ENCODE measurements at places on chromosomes 2 and 18.

DNA sequence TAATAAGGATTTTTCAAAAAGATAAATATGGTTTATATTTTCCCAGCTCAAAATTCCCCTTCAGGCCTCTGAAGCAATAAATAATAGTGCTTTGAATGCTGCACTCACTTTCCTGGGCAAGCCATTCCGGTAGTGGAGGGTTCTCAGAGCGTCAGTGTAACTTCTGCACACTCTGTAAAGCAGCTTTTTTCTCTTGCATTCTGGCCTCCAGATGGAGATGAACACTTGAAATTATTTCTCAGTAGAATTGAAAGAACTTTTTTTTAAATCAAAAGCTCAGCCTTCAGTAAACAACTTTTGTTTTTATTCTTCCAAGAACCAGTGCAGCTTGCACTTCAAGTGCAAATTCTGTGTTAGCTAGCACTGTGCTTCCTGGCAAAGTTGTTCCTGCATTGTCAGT is 281.1 kb upstream of the RAB12 start:
- DNase-seq, result no peak

DNA sequence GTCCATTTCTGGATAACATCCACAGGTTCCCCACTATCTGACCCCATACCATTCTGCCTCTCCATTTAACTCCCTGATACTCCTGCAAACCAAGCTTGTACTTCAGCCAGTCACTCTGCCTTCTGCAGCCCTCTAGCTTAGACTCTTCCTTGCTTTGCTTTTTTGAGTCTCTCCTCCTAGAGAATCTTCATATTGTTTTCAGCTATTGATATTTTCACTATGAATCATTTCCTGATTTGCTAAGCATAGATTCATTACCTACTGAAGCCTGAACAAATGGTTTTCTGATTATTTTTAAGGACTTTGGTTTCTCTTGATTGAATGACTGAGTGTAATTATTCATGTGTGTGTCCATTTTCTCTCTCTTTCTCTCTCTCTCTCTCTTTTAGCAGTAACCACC is 2102.3 kb upstream of the CELF4 start:
- DNase-seq, result no peak

DNA sequence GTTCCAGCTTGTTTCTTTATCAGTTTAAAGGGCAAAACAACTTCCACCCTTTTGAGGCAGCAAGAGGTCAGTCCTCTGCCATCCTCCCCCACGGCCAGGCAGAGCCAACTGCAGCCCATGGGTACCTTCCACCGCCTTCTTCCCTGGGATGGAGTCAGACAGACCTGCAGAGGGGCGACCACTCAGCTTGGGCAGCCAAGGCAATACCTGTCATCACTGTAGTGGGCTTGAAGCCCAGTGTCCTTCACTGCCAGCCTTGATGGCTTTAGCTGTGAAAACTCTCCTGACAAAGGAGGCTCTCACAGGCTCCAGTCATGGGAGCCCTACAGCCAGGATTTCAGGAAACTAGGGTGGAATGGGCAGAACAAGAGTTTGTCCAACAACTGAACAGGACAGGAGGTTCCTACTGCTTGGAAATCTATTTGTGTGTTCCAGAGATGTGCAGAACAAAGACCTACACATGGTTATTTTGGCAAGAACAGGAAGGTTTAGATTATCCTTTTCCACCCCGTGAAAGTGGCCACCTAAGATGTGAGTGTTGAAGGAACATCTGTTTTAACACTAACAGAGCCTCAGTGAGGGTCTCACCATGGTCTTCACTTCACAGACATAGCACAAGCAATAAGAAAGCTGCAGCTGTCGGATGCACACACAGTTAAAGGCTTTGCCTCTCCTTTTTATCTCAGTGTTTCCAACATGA is 93.9 kb upstream of the RMDN2 start:
- no peak for DNase-seq

DNA sequence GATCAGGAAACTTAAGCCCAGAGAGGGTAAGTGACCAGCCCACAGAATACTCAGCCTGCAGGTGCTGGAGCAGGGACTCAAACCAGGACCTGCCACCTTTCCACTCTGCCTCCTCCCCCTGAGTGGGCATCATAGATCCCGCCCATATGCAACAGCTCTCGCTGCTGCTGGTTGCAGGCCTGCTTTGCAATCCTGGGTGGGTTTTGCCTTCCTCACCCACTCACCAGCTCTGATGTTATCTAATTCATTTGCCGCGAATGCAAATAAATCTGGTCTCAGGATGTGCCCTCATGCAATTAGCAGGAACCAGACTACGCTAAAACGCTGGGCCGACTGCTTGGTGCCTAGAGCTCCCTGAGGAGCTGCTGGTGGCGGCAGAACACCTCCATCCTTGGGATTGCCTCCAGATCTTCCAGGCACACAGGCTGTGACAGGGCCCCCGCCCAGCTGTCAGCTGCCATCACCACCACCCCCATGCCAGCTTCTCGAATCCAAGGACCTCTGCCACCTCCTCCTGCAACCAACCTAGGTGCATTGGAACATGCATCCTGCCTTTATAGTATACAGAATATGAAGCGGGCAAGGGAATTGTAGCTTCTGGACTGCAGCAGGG is 28.8 kb downstream of the CNGA3 start:
- DNase-seq, result no peak

- DNase-seq, result no peak
Observed at GRCh38 chr2:128781166-128781565, 462.5 kb upstream of the HS6ST1 start.

DNA sequence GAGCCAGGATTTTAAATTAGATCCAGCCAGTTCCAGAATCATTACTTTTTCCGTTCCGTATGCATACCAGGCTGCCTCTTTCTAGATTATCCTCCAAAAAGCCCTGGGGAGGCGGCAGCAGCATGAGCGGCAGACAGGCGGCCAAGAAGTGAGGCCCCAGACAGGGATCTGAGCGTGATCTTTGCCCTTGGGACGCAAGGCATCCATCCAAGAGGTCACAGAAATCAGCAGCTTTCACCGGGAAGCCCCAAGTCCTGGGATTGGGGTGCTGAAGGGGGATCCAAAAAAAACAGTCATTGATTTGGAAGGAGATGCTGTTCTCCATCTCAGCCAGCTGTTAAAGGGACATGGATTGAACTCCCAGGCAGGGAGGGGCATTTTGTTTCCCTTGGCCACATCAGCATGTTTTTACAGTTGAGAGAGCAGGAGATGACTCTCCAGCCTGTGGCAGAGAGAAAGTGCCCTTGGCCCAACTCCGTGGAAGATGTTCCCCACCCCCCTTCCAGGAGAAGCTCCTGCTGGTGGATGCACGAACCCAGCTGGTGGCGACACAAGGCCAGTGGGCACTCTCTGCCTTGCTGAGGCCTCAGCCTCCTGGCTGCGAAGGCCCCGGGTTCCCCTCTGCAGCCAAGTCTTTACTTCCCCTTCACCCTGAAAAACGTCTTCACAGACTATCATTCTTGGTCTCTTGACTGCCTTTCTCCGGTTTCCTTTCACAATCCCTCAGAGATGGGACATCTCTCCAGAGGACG is 265.6 kb downstream of the ANAPC1 start:
- no peak for DNase-seq

- no peak for DNase-seq
Observed at GRCh38 chr2:48529194-48529593, 760 bp upstream of the STON1 start.

All from AG09319 (cell line).